ENCODE measurements at places on chromosomes 2 and 18.

DNA sequence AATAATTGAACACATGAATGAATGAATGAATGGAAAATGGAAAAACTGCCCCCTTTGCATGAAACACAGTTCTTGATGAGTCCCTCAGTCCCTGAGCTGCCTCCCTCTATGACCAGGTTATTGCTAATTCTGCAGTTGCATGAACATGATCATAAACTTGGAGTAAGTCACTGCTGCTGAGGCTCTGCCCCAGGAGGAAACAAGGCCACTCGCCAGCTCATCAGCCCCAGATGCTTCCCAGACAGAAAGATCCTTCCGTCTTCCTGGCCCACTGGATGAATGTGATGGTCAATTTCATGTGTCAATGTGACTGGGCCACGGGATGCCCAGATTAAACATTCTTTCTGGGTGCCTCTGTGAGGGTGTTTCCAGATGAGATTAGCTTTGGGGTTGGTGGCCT lies 16.4 kb downstream of the GPR45 start:
- DNase-seq = no peak

- DNase-seq = no peak
These were observed 71.3 kb downstream of the MRO start for GRCh38 chr18:50748243-50749229.

DNA sequence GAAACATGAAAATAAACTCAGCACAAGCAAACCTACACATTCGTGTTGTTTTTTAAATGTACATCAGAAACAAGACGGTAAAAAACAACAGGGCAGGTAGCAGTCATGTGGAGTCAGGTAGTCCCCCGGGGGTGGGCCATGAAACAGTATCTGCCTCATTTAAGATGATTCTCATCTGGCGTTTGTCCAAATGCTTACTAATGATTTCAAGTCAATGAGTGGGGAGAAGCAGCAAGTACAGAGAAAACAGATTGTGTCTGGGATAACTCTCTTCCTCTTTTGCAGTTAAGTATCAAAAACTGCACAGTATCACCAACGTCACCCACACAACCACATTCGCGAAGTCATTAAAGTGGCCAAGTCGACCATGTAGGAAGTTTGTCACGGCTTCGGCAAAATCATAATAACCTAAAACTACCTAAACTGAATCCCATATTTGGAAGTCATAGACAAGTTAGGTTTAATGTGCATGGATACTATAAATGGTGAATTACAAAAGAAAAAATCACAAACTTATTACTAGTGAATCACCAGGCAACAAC lies 1.3 kb downstream of the LAPTM4A start:
- DNase-seq = peak; percentile 49

- DNase-seq = no peak
These were observed 178.9 kb downstream of the AGAP1 start for GRCh38 chr2:235672720-235673119.

GRCh38 chr2:98771721-98772524 lies 41.0 kb upstream of the MGAT4A start:
- DNase-seq = peak; percentile 39

DNA sequence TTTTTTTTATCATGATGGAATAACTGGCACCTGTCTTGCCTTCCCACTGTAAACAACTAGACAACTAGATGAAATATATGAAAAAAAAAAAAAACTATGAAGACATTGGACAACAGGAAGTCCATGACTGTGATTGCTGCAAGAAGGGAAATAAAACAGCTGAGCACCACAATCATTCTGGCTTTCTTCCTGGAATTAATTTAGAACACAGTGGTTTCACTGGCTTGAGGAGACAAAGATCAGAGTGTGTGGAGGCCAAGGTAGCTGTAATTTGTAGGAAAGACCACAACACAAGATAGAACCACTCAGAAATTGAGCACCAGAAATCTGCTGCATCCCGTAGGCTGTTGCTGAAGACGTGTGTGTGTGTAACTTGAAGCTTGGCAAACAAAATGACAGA lies 121.1 kb upstream of the PID1 start:
- DNase-seq = peak; percentile 58

- DNase-seq = no peak
These were observed 276.5 kb downstream of the DSC3 start for GRCh38 chr18:30766053-30766452.

GRCh38 chr2:191150230-191150599 lies 579 bp downstream of the STAT4 start:
- no peak for DNase-seq

DNA sequence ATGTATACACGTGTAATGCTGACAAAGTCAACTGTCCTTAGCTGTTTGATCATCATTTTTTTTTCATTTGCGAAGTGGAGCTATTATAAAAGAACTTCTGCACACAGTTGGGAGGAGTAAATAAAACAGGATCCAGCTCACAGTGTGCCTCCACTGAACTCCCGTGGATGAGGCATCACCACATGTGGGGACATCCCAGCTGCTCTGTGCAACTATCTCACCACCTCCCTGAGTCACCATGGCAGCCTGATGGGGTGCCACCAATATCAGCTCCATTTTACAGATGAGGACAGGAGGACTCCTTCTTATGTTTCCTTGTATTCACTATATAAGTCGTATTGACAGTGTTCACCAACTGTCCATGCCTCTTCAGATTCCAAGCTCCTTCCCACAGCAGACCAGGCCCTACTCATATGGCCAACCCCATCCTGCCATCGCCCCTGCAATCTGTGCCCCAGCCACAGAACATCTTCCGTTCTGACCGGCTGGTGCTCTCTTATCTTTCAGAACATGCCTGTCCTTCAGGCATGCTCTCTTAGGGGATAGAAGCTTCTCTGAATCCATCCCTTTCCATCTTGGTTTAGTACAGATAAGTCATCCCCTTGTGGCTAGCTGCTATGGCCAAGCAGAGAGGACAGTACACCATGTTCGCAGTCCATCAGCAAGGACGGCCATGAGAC lies 288.1 kb downstream of the RNF144A start:
- DNase-seq = no peak

DNA sequence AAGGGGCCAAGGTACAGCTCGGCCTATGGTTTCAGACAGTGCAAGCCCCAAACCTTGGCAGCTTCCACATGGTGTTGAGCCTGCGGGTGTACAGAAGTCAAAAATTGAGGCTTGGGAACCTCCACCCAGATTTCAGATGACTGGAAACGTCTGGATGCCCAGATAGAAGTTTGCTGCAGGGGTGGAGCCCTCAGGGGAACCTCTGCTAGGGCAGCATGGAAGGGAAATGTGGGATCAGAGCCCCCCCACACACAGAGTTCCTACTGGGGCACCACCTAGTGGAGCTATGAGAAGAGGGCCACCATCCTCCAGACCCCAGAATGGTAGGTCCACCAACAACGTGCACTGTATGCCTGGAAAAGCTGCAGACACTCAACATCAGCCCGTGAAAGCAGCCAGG lies 15.0 kb upstream of the DNAH7 start:
- DNase-seq = no peak

DNA sequence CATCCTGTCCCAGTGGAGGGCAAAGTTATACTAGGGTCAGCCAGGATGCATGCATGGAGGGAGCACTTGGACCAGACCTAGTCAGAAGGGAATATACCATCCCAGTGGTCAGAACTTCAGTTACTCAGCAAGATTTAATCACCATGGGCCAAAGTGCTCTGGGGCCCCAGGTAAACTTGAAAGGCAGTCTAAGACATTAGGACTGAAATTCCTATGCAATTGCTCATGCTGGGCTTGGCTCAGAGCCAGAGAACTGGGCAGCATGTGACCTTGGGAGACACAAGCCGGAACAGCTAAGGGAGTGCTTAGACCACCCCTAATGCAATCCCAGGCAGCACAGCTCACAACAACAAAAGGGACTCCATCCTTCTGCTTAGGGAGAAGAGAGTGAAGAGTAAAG lies 401.3 kb downstream of the KCNJ3 start:
- no peak for DNase-seq

DNA sequence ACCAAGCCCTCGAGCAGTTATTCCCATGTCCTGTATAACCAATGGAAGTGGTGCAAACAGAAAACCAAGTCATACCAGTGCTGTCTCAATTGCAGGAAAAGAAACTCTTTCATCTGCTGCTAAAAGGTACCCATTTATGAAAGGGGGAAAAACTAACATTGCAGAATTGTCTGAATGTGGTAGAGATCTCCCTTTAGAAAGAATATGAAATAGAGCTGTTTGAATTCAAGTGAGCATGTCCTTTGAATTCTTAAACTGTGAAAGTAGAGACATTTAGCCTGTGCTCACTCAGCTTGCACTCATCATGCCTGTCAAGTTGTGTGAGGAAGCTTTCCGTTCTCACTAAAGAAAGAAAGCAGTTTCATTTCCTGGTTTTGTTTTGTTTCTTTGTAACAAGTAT lies 87.4 kb downstream of the EML4 start:
- peak; percentile 8 for DNase-seq

- DNase-seq = peak; percentile 55
These were observed 118.9 kb upstream of the ARL5A start for GRCh38 chr2:151946899-151947812.

- no peak for DNase-seq
These were observed 41.9 kb upstream of the ITPRID2 start for GRCh38 chr2:181849601-181850000.

- no peak for DNase-seq
These were observed 8.9 kb downstream of the GDF7 start for GRCh38 chr2:20675701-20676352.

GRCh38 chr2:47620770-47621437 lies 162.0 kb upstream of the MSH6 start:
- no peak for DNase-seq

- DNase-seq = no peak
These were observed 465.9 kb downstream of the ADCYAP1 start for GRCh38 chr18:1370552-1370951.

GRCh38 chr2:226488034-226488433 lies 311.6 kb downstream of the IRS1 start:
- DNase-seq = no peak

GRCh38 chr2:226885769-226886435 lies 50.0 kb downstream of the RHBDD1 start:
- no peak for DNase-seq

DNA sequence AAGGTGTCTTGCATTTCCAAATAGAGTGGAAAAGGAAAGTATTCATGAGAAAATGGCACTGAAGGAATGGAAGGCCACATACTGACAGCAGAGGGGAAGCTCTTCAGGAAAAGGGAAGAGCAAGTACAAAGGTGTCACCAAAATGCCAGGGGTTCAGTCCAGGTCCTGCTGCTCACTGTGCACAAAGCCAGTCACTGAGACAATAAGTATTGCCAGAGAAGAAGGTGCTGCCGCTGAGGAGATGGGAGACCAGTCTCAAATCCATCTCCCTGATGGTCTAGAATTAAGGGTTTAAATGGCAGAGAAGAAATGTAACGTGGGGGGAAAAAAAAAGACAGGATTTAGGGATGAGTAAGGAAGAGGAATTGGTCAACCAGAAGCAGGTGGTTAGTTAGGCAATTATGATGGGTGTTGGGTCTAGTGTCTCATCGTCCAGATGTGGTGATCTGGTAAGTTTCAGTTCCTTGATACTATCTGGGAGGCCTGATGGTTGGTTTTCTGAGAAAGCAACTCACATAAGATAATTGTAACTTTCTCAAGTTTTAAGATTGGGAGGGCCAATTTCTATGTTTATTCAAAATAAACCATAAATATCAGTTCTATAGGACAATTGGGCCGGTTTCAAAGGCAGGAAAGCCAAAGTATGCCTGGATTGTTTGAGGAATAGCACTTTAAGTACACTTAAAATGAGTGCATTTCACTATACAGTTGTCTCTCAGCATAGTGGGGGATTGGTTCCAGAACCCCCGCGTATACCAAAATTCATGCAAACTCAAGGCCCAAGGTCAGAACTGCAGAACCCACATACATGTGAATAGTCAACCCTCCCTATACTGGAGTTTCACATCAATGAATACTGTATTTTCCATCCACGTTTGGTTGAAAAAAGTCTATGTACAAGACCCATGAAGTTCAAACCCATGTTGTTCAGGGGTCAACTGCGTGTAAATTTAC lies 109.1 kb upstream of the DNAJC10 start:
- no peak for DNase-seq

GRCh38 chr2:201923436-201924328 lies 110.0 kb upstream of the FZD7 start:
- DNase-seq = no peak

GRCh38 chr2:154706660-154707059 lies 8.2 kb downstream of the KCNJ3 start:
- DNase-seq = no peak

DNA sequence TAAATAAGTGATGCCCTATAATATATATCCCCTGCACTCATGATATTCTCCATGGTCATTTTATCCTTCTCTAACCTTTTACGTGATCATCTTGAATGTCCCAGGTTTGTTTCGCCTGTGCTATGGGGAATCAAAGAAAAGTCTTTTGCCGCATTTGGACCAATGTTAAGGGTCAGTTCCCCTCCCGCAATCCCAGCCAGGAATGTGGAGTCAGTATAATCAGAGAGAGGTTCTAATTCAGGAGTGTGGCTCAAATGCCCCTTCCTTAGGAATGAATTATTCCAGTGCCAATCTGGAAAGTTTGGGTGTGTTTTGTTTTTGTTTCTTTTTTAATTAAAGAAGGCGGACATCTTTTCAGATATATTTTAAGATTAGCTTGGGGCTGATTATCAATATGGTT lies 41.8 kb downstream of the PMS1 start:
- no peak for DNase-seq

DNA sequence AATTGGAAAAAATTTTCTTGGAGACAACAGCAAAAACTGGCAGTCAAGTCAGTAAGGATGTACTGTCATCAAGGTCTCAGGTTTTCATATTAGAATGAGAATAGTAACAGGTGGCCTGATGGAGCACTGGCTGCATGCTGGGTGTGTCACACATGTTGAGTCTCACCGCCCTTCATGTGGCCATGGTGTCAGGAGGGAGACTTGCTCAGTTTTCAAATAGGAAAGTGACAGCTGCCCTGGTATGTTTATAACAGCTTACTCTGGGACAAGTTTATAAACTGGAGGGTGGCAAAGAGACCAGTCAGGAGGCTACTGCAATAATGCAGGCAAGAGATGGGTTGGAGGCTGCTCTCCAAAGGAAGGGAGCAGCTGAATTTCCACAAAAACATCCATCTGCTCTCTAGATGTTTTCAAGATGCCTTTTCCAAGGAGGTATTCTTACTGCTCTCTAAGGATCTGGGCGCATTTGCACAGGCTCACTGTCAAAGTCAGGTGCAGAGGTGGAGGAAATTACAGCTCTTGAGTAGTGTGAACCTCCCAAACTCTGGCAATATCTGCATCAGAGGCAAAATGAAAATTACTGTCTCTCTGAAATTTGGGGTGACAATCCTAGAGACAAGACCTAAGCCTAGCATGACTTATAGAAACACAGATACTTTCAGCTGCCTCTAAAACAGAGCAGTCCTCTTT lies 321.9 kb upstream of the RAB12 start:
- no peak for DNase-seq

DNA sequence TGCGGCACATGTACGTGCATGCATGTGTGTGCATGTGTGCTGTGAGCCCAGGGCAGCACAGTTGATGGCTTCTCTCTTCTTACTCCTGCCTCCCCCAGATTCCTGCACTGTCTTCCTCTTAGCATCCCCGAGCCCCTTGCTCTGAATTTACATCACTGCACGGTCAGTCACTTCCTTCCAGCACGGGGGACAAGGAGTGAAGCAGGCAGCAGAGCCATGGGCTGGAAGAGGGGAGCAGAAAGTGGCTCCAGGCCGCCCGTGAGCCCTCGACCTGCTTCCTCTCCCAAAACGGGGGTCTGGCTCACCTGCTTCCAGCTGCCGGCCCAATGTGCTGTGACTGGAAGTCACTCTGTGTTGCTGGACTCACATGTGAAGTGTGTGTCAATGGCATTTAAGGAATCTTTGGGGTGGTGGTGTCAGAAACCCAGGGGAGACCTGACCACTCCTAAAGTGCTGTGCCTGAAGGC lies 106.1 kb downstream of the FAM210A start:
- DNase-seq = peak; percentile 5

GRCh38 chr2:8966123-8966908 lies 37.2 kb downstream of the MBOAT2 start:
- no peak for DNase-seq
